ENCODE measurements at places on chromosomes 13 and 19.
A peak's percentile ranks its signal among the peaks of the same experiment; 100 is the strongest.

DNA sequence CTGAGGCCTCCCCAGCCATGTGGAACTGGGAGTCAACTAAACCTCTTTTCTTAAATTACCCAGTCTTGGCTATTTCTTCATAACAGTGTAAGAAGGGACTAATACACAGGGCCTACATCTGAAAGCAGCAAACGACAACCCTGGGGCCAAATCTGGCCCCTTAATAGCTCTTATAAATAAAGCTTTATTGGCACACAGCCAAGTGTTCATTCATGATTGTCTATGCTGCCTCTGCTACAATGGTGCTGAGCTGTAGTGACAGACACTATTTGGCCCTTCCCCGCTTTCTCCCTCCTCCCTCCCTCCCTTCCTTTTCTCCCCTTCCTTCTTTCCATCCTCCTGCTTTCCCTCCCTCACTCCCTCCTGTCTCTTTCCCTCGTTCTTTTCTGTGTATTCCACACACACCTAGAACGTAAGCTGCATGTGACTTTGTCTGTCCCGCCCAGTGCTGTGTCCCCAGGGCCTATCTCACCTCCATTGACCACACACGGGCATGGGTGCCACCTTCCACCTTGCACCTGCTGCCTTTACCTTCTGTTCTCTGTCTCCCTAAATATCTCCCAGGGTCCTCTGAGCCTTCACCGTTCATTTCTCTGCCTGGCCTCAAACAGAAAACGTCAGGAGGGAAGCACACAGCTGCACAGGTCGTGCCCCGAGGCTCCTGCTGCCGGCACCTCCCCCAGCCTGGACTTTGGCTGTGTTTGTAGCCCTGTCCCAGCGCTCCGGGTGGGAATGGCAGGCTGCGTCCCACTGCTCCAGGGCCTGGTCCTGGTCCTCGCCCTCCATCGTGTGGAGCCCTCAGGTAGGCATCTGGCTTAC is at the start of gene PROZ:
TSS of gene PROZ (plus strand) at position 720 of the 819 bp plus-strand sequence. CDS start at position 733, 13 bp downstream.
- DNase-seq, result no peak

GRCh38 chr13:49146950-49147355 is 73.2 kb upstream of the MLNR start:
- no peak for DNase-seq

DNA sequence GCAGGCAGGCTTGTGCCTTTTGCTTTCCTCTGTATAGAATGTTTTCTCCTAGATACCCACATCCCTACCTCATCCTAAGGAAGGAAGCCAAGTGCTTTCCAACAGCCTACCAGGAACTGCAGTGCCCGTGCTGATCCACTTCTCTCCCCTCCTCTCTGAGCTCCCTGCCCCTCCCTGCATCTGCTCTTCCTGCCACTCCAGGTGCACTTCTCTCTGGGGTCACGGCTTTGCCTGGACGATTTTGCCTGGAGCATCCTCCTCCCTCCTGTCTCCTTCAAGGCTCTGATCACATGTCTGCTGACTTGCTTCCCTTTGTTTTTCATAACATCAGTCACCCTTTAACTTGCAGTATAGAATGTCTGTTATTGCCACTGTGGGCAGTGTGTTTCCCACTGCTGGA is 34.7 kb upstream of the IRS2 start:
- DNase-seq, result no peak

DNA sequence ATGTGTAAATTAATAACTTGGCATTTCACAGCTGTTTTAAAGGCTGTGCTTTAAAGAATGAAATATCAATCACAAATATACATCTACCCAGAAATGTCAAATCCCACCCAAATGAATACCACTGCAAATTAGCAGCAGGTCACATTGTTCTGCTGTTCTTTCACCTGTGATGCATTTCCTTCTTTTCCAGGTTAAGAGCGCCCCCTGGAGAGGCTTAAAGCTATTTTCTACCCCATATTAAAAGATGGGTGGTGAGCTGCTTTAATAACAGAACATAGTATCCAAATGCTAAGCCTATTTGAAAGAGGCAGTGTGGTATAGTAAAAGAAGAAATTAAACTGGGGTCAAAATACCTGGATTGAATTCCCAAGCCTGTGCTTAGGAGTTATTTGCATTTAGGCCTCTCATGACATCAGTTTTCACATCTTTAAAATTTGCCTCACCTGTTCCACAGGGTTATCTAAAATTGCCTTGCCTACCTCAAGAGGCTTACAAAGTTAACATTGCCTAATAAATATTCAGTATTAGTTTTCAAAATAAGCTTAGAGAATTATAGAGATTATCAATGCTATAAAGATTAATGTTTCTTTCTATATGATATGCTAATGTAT is 396.9 kb upstream of the SLITRK5 start:
- no peak for DNase-seq

GRCh38 chr19:5973376-5973775 is 4.6 kb downstream of the RANBP3 start:
- no peak for DNase-seq

DNA sequence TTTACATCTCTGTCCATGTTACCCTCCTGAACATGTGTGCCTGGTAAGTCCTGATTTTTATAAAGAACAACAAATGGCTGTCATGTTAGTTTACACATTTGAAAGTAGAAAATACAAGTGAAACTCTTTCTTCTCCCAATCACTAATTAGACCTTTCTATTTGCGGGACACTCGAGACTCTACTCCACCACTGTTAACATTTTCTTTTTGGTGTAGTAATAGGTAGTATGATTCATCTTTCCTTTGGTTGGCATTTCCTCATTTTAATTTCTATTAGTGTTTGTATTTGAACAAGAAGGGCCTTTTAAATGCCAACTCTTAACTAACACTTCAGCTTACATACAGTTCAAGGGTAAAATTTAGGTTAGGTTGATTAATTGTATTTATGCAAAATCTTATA is 371.1 kb downstream of the PCDH9 start:
- no peak for DNase-seq

- DNase-seq, result no peak
Measured at GRCh38 chr13:28411831-28412353, 83.0 kb downstream of the FLT1 start.

- DNase-seq, result no peak
Measured at GRCh38 chr19:4870025-4870700, 2.7 kb upstream of the PLIN3 start.

- DNase-seq, result no peak
Measured at GRCh38 chr13:23651887-23652286, 81.7 kb downstream of the TNFRSF19 start.

DNA sequence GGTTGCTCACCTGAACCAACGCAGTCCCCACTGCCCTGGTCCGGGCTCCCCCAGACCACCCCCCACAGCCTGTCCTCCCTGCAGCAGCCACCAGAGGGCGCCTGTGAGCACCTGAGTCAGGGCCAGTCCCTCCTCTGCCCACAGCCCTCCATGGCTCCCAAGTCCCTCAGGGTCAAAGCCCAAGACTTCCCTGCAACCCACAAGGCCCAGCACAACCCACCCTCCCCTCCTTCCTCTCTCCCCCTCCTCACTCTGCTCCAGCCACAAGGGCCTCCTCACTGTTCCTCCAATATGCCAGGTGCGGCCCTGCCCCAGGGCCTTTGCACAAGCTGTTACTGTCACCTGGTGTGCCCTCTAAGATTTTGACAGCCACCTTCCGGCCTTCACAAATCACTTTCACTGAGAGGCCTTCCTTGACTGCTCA is 10.9 kb downstream of the GNA15 start:
- peak; percentile 44 for DNase-seq

GRCh38 chr13:110055089-110055488 is 251.9 kb downstream of the COL4A1 start:
- DNase-seq, result no peak

DNA sequence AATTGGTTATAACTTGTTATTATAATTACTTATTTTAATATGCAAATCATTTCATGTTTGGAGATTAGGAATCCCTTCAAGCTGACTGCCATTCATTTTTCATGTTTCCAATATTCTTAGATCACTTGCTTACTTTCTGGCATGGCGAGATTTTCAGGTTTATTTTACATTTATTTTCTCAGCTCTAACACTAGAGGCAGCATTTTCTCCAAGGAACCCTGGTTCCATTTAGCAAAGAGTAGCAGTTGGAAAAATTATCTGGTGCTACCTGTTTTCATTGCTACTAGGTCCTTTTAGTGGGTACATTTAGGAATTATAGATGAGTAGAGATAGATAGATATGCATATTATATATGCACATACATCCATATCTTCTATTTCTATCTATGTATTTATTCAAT is 90.9 kb upstream of the TRPC4 start:
- no peak for DNase-seq

DNA sequence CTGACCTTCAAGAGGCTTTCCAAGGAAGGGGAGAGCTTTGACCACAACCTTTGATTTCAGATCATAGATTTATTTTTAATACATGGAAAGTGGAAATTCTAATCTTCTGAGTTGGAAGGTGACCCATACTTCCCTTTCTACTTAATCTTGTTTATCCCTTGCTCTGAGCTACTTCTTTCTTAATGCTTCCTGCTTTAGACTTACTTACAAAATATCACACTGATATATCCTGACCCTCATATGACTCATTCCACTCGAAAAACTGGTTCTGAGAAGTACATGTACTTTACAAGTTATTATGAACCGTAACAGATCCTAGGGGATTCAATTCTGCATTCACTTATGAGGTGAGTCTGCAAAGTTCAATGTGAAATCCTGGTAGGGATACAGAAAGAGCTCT is 76.2 kb upstream of the IRS2 start:
- DNase-seq, result no peak

DNA sequence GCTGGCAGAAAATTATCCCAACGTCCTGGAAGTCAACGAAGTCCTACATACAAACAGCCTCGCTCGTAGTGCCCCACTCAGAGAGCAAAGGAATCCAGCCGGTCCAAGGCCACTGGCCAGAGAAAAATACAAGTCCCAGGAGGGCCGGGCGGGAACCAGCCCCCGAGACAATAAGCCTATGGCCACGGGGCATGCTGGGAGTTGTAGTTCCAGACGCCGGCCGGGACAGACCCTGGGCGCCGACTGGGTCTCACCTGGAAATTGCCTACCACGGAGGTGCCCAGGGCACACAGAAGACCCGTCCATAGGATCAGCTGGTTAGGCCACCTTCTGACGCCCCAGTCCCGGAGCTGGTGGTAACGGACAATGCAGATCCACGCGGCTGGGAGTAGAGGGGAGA is 5.4 kb downstream of the TMEM150B start:
- DNase-seq, result no peak

DNA sequence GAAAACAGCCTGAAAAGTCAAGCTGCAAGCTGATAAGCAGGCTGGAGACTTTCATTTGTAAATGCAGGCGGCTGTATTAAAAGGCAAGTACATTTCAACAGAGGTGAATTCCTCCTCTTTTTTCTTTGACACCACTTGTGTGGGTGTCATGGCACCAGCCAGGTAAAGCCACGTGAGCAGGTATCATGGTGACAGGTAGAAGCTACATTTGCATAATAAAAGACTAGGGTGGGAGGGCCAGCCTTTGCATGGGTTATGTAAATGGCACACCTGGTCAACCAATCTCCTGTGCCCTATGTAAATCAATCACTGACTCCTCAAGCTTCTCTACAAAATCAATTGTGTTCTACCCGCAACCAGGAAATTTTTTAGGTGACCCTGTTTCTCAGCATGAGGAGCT is 68.2 kb downstream of the ZNF100 start:
- no peak for DNase-seq

DNA sequence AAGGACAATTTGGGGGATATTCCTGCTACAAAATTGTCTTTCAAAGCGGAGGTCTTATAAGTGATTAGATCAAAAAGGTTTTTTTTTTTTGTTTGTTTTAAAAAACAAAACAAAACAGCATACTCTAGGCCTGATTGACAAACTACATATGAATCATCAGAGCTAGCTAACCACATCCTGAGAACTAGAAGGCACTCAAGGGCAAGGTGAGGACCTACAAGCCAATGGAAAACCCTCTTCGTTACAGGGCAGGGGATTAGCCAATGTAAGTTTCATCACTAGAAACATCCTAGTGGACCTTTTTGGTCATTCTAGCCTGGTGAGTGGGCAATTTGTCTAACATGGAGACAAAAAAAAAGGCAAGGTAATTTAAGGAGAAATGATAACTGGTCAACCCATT is 428.6 kb downstream of the RFC3 start:
- DNase-seq, result no peak
